ENCODE measurements at places on chromosomes 2 and 18.

GRCh38 chr2:167945660-167946368, 301.6 kb downstream of the STK39 start:
- DNase-seq = no peak
- H3K4me3 ChIP-seq = no peak overlapping the region
- no peak overlapping the region for H3K27ac ChIP-seq
- no peaks in the 10 kb centered on the region for H3K27me3 ChIP-seq
- no peaks in the 10 kb centered on the region for H3K36me3 ChIP-seq

GRCh38 chr18:51687845-51688585, 490.5 kb upstream of the MEX3C start:
- no peaks in the 10 kb centered on the region for H3K36me3 ChIP-seq
- no peak overlapping the region for H3K4me3 ChIP-seq
- no peaks in the 10 kb centered on the region for H3K4me1 ChIP-seq
- H3K27ac ChIP-seq = no peak overlapping the region
- DNase-seq = no peak

- no peak overlapping the region for H3K27ac ChIP-seq
- no peak for DNase-seq
- H3K4me3 ChIP-seq = no peak overlapping the region
- peaks cover 13% of the 10 kb centered on the region for H3K4me1 ChIP-seq
Measured at GRCh38 chr2:24349097-24349496, 11.2 kb downstream of the ITSN2 start.

DNA sequence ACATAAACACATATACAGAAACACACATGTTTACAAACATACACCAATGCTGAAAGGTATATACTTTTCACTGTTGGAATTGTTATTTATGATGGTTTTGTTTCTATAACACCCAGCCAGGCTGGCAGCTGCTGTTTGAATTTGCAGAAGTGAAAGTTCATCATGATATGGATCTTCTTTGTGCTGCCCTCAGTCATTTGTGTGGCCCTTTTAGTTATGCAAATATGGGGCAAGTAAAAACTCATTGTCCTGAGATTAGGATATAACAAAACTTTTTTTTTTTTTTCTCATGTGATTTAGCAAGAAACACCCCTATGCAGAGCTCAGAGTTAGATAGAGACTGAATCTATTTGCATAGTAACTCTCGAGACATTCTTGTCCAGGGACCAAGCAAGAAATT, 714.1 kb downstream of the KCNJ3 start:
- no peaks in the 10 kb centered on the region for H3K36me3 ChIP-seq
- no peak overlapping the region for H3K4me3 ChIP-seq
- no peak overlapping the region for H3K27ac ChIP-seq
- H3K4me1 ChIP-seq = no peaks in the 10 kb centered on the region
- no peaks in the 10 kb centered on the region for H3K27me3 ChIP-seq
- no peak for DNase-seq

DNA sequence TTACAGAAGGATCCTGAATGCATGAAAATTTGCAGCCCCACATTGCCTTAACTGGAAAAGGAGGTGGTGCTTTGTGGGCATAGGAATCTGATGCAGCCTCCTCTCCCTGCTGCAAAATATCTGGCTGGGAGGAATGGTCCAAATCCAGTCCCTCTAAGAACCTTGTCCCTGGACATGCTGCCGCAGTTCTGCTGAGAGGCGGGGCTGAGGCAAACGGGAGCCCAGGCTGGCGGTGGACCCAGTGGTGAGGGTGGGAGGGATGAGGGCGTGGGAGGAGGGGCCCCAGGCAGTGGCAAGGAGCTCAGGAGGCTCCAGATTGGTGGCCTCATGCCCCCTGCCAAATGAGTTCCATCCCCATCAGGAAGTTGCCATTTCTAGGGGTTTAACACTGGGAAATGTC, 36.2 kb downstream of the ZAP70 start:
- no peak overlapping the region for H3K4me3 ChIP-seq
- no peak overlapping the region for H3K27ac ChIP-seq
- peaks cover 31% of the 10 kb centered on the region for H3K4me1 ChIP-seq
- DNase-seq = no peak
- H3K36me3 ChIP-seq = peaks cover 1% of the 10 kb centered on the region

DNA sequence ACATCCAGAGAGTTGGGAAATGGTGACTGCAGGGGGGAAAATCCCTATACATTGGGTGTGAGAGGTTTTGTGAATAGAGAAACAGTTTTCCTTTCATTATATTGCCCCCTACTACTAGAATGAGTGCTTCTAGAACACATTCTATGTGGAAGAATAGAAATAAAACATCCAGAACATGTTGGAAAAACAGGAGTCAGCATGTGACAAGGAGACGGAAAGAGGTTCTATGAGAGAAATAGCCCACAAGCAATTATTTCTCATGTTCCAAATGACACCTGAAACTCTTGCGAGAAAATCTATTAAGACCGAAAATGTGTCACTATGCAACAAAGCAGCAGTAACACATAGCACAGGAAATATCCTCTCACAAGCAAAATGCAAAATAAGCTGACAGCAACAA, 202.7 kb upstream of the SPOPL start:
- H3K27ac ChIP-seq = no peak overlapping the region
- no peak overlapping the region for H3K4me3 ChIP-seq
- no peaks in the 10 kb centered on the region for H3K4me1 ChIP-seq
- no peak for DNase-seq

Measured in T-cell (primary cell).